ENCODE measurements at places on chromosomes 11 and 22. TPM values are rescaled to one million over a fixed set of nuclear protein-coding genes. Genes with fewer than 3 reads are reported as not detected.
A peak's percentile ranks its signal among the peaks of the same experiment; 100 is the strongest.

The PITPNB gene
- 26.6 TPM for total RNA-seq

The ADORA2A gene
- total RNA-seq: 20.9 TPM

- H3K4me1 ChIP-seq: no peaks in the 10 kb centered on the region
- H3K27ac ChIP-seq: no peak overlapping the region
- DNase-seq: no peak
- no peaks in the 10 kb centered on the region for H3K27me3 ChIP-seq
- no peak overlapping the region for H3K4me3 ChIP-seq
These were observed 181.4 kb downstream of the BCR start for GRCh38 chr22:23361676-23362075.

DNA sequence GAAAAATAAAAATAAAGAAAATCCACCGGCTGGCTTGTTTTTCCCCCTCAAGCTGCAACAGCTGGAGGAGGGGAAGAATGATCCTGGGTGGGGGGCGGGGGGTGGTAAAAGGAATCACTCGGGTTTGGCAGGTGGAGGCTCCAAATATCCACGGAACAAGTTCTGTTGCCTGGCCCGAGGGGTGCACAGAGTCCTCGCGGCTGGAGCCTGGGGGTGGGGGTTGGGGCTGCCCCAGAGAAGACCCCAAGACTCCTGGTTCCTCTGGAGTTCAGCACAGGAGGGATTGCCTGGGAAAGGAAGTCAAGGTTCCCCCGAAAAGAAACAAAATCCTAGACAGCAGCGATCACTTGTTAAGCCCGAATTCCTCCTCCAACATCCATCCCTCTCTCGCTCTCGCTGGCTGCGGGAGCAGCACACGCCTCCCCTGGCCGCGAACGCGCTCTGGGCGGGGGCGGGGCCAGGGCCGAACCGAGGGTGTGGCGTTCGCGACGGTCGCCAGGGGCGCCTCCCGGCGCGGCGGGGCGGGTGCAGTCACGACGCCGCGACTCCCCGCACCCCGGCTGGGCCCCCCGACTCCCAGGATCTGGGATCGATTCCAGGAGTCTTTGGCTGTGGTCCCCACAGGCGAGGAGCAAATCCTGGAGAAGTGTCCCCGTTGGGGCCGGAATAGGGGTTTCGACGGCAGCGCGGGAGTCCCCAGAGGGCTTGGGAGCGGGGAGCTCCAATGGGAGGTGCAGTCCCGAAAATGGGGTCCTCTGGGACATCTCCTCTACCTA, at the start of gene KCNA4:
TSS of gene KCNA4 (minus strand) at position 443 of the 776 bp plus-strand sequence. CDS start 4,352 bp downstream, outside the sequence.
- H3K27ac ChIP-seq: no peak within 1 kb of the TSS
- peaks cover 14% of the 10 kb centered on the region for H3K4me1 ChIP-seq
- no peaks in the 10 kb centered on the region for H3K36me3 ChIP-seq
- H3K27me3 ChIP-seq: no peaks in the 10 kb centered on the region
- DNase-seq: peak; percentile 90

- no peak overlapping the region for H3K27ac ChIP-seq
- no peaks in the 10 kb centered on the region for H3K4me1 ChIP-seq
- H3K27me3 ChIP-seq: no peaks in the 10 kb centered on the region
These were observed 198.5 kb upstream of the CTSC start for GRCh38 chr11:88535916-88536547.

DNA sequence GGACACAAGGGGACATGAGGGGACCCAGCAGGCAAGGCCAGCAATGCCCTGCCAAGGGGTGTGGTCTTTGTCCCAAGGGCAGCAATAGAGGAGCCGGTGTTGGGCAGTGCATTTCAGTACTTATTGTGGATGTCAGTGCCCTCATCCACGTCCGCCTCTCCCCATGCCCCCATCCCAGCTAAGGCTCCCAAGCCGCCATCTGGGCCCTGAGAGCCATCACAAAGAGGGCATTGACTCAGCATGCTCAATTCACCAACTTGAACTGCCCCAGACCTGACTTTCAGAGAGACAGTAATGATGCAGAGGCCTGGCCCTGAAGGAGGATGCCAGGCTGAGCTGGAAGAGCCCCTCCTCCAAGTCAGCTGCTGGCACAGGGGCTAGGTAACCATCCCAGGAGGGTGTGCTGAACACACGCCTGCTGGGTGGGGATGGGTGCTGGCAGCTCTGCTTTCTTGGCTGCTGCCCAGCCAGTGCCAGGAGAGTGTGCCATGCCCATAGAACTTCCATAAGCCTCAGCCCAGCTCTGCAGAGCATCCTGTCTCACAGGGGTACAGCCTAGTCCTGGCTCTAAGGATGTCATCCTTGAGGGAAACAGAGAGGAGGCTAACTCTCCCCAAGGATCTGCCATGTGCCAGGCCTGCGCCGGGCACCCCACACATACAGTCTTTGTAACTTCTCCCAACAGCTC, 46.5 kb downstream of the PDE2A start:
- no peaks in the 10 kb centered on the region for H3K27me3 ChIP-seq
- no peak overlapping the region for H3K4me3 ChIP-seq
- DNase-seq: no peak
- peaks cover 27% of the 10 kb centered on the region for H3K4me1 ChIP-seq
- no peak overlapping the region for H3K27ac ChIP-seq

- DNase-seq: no peak
- H3K36me3 ChIP-seq: no peaks in the 10 kb centered on the region
- H3K4me3 ChIP-seq: no peak overlapping the region
- no peaks in the 10 kb centered on the region for H3K4me1 ChIP-seq
- H3K27me3 ChIP-seq: no peaks in the 10 kb centered on the region
These were observed 49.7 kb upstream of the PRODH start for GRCh38 chr22:18985780-18986179.

GRCh38 chr11:27233654-27234042, 129.4 kb downstream of the CCDC34 start:
- no peak overlapping the region for H3K4me3 ChIP-seq
- H3K27me3 ChIP-seq: no peaks in the 10 kb centered on the region
- DNase-seq: no peak
- no peaks in the 10 kb centered on the region for H3K4me1 ChIP-seq
